ENCODE measurements at places on chromosomes 16 and 17. TPM values are rescaled to one million over a fixed set of nuclear protein-coding genes. Genes with fewer than 3 reads are reported as not detected.

KRT40 gene
- not detected for polyA plus RNA-seq

PGAP3 gene
- 38.1 TPM for polyA plus RNA-seq

TRAP1 gene
- polyA plus RNA-seq, result 117 TPM

KRTAP2-1 gene
- polyA plus RNA-seq, result not detected

ZNF771 gene
- 4.5 TPM for polyA plus RNA-seq

CCDC144A gene
- polyA plus RNA-seq, result 12.0 TPM

CA7 gene
- 0.65 TPM for polyA plus RNA-seq

PPM1E gene
- polyA plus RNA-seq, result 5.2 TPM

CHST4 gene
- polyA plus RNA-seq, result 0.55 TPM

NACA2 gene
- polyA plus RNA-seq, result 3.3 TPM

- DNase-seq, result no peak
Observed at GRCh38 chr17:79983456-79983855, 52.2 kb downstream of the TBC1D16 start.

DNA sequence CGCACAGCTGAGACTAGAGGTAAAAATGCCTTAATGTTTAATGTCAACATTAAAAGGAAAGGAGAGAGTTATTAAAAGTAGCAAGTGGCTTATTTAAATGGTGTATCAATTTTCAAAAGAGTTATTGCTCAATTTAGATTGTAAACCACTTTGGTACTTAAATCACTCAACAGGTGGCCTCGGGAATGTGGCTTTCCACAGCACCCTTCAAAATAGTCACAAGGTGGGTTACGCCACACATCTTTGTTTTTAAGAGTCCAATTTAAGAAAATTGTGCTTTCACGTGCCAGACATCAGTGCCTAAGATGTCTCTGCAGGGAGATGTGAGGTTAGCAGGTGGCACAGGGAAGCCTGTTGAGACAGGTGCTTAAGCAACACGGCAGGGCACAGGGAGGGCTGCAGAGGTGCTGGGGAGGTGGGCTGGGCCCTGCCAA lies 27.5 kb upstream of the ADCY7 start:
- DNase-seq, result no peak

GRCh38 chr16:67013823-67014633 lies 14.9 kb upstream of the CBFB start:
- DNase-seq, result peak; percentile 86

GRCh38 chr16:74605746-74606520 lies 981 bp downstream of the GLG1 start:
- DNase-seq, result peak; percentile 39

GRCh38 chr16:10876799-10877341 lies at the start of gene CIITA:
Gene CIITA (plus strand): TSS chr16:10877202. CDS start chr16:10877331, 129 bp downstream.
- no peak for DNase-seq

GRCh38 chr17:42675965-42676423 lies 800 bp downstream of the PLEKHH3 start:
- DNase-seq, result no peak

- DNase-seq, result no peak
Observed at GRCh38 chr16:3797473-3797872, 80.1 kb upstream of the TRAP1 start.

GRCh38 chr17:38451030-38451839 lies 23.0 kb downstream of the ARHGAP23 start:
- peak; percentile 69 for DNase-seq

DNA sequence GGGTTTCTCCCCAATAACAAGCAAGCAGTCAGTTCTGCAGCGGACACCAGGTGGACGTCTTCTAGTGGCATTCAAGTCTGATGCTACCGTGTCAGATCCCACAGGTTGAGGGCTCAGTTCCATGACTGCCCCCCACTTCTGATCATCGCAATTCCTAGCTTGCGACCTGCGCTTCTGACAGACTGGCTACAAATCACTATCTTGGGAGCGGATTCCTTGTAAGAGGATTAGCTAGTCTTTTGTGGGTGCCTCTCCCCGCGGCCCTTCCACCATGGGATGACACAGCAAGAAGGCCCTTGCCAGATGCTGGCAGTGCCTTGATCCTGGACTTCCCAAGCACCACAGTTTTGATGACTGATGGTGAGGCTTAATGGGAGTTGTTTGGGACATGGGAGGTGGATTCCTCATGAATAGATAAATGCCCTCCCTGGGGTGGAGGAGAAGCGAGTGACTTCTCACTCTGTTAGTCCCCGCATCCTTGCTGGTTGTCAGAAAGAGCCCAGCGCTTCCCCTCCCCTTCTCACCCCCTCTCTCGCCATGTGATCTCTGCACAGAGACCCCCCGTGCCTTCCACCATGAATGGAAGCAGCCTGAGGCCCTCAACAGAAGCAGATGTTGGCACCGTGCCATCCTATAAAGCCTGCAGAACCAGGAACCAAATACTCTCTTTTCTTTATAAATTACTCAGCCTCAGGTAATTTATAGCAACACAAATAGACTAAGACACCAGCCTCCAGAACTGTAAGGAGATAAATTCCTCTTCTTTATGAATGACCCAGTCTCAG lies 19.1 kb downstream of the CDIP1 start:
- DNase-seq, result no peak

DNA sequence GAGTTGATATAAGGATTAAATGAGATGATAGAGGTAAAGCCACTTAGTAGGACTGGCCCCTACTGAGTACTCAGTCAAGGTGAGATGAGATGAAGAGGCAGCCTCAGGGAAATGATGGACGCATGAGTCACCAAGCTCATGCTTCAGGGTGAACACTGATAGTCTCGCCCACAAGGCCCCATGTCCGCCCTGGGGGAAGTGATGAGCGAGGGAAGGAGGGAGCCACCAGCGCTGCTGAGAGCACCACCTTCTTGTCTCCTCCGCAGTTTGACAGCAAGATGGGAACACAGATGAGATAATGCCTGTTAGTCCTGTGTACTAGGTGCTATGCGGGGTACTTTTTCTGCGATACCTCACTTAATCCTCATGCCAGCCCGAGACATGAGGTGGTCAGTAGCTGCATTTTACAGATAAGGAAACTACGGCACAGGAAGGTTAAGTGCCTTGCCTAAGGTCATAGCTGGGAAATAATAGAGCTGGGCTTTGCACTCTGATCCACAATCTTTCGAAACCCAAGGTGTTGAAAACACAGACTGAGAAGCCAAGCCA lies 383.0 kb downstream of the CPPED1 start:
- DNase-seq, result no peak

DNA sequence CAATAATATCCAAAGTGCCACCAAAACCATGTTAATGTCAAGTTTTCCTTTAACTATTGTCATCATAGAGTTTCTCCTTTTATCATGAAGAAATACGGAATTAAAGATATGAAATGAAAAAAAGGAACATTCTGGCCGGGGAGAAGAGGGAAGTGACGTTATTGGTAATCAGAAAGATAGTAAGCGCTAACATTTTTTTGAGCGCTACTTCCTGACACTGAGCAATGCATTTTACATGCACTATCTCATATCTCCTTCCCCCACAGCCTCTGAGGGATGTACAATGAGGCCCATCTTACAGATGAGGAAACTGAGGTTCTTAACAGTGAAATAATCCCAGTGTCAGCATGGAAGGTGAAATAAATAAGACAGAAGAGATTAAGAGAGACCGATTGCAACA lies 410.9 kb downstream of the SOX9 start:
- DNase-seq, result no peak

- DNase-seq, result no peak
Observed at GRCh38 chr16:7962091-7962879, 628.0 kb downstream of the TMEM114 start.

DNA sequence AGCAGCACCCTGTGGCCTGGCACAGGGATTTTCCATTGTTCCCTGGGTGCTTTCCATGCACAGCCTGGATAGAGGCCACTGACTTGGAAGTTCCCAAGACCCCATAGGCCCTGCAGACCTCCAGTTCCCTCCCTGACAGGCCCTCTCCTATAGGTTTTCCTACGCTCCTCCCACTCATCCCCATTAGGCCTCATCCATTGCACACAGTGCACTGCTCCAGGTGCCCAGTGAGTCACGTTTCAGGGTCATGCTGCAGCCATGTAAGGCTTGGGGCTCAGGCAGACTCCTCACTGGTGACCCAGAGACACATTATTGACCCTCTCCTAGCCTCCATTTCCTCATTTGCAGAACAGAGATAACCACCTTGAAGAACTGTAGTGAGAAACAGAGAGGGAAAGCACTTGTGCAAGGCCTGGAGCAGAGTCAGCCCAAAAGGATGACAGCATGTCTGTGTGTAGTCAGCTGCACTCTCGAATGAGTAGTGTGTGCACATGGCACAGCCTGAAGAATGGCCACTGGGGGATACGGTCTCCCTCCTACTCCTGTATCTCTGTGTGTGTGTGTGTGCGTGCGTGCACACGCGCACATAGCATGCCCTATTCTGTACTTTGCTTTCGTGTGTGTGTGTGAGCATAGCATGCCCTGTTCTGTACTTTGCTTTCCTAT lies 26.8 kb downstream of the DRC3 start:
- DNase-seq, result no peak

DNA sequence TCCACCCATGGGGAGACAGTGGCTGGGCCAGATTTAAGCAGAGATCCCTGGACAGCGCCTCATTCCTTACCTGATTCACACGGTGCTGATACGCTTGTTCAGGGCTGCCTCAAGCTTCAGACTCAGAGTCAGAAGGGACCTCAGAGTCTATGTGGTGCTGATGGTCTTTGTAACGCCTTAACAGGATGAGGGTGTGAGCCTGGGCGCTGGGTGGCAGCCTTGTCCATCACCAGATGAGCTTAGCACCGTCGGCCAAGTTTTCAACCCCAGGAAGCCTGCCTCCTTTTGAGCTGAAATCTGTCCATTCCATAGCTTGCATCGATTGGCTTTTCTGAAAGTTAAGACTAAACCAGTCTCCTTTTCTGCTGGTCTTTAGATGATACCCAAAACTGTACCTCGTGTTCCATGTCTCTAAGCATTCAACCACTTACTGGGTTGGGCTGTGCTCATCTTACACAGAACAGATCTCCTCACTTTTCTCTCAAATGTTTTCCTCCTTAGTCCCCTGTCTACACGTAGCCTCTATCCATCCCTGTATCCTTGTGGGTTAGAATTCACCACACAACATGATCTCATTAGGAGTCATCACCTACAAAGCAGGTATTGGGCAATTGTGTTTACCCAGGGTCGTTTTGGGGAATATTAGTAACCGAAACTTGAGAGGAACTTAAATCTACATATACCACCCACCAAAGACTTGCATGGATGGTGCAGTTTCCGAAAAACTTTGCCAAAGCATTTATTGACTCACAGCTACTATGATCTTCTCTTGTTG lies 573.4 kb downstream of the CDH13 start:
- no peak for DNase-seq

DNA sequence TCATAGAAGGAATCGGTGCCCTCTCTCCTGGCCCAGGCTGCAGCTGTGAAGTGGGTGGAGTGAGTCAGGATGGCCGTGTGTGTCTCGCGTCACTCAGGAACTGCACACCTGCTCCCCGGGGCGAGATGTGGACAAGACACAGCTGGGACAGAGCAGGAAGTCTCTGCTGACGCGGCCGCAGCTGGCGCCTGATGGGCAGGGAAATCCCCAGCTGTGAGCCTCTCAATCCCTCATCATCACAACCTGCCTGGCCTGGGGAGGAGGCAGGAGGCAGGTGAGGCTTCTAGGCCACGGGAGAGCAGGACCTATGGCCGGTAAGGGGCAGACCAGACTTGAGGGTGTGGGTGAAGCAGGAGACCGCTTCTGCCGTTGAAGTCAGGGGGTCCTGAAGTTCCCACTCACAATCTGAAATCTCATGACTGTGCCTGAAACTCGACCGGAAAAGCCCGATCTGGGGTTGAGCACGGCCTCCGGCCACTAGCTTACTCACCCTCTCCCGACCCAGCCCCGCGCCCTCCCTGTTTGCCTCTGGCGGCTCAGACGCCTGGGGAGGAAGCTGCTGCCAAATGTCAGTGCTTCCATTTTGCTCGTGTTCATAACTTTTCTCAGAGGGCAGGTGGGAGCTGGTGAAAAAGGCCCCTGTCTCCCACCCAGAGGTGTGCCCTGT lies 1.1 kb upstream of the TRPV3 start:
- DNase-seq, result no peak

- DNase-seq, result no peak
Observed at GRCh38 chr17:40936976-40937375, 470 bp downstream of the KRT23 start.

DNA sequence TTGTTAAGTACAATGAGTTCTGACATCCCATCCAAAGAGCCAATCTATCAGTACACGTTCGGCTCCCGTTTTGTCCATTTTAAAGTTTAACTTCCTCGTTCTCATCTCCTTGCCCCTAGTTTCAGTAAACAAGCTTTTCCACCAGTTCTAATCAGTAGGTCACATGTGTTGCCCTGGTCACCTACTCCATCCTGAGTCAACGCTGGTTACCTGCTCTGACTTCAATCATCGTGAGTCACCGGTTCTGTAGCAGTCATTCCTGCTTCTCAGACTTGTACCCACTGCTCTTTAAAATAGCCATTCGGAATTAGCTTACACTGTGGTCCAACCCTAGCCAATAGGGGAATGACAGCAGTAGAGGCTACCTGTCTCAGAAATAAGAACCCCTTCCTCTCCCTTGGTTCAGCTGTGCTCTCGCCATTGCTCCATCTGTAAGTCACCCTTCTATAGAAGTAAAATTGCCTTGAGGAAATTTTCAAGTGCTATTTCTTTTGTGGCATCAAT lies 191.0 kb downstream of the CPPED1 start:
- DNase-seq, result no peak

- DNase-seq, result no peak
Observed at GRCh38 chr17:44707755-44708400, 587 bp upstream of the DBF4B start.

DNA sequence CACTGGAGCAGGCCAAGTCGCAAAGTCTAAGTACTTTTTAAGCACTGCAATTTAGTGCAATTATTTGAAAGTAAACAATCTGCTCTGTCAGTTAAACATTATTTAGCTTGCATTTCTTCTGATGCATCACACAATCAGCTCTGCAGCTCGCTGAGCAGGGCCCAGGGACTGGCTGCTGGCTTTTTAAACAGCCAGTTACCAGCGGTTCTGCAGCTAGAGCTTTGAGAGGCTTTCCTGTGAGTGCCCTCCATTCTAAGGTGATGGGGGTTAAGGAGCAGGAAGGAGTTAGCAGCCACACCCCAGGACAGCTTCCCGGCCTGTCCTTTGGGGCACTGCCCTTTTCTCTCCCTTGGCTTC lies 154.3 kb downstream of the SALL1 start:
- DNase-seq, result peak; percentile 5

GRCh38 chr17:49959183-49959935 lies 9.6 kb upstream of the DLX4 start:
- DNase-seq, result no peak

GRCh38 chr17:36807496-36808179 lies 129.6 kb upstream of the LHX1 start:
- DNase-seq, result no peak

- DNase-seq, result no peak
Observed at GRCh38 chr17:61235827-61236197, 163.8 kb upstream of the TBX2 start.

DNA sequence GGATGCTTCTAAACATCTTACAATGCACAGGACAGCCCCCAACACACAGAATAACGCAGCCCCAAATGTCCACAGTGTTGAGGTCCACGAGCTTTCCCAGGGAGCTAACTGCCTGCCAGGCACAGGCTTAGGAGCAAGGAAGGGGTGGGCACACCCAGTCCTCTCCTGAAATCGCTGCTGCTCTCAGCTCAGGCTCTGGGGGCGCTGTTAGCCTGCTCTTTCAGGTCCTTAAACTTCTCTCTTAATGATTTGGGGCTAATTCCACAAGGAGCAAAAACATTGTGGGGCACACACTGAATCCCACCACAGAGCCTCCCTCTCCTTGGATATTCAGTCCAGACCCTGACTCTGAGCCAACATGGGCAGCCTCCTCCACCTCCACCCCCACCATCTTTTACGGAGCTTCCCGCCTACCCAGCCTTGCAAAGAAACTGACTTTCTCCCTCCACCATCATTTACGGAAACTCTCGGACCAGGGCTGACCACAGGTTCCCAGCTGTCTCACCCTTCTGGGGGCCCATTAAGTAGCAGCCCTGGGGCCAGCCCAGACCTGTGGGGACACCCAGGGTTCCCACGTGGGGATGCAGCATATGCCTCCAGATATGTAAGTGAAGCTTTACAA lies 1.1 kb downstream of the CD300H start:
- DNase-seq, result no peak

Data from left kidney (tissue), 8 donors.